ENCODE measurements at places on chromosomes 2 and 18.
A peak's percentile ranks its signal among the peaks of the same experiment; 100 is the strongest.

DNA sequence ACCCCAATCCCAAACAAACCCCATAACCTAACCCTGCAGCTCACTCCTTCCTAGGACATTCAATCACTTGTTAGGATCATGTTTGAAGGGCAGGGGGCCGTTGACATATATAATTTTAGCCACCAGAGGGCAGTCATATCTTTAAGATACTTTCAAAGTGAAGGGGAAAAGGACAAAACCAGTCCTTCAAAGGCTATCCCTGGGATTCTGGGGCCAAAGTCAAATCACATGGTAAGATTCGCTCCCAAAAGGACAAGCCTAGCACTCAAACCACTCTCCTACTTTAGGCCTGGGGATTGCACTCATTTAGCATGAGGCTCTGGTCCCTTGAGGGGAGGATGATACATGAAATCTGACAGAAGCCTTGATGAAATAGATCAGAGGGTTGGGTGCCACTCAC, 44.6 kb downstream of the HAUS1 start:
- H3K27me3 ChIP-seq: no peaks in the 10 kb centered on the region
- H3K36me3 ChIP-seq: no peaks in the 10 kb centered on the region
- no peak overlapping the region for H3K4me3 ChIP-seq
- peak; percentile 69 for DNase-seq
- no peaks in the 10 kb centered on the region for H3K4me1 ChIP-seq
- no peak overlapping the region for H3K27ac ChIP-seq

GRCh38 chr2:69163109-69163508, 150.1 kb downstream of the ANTXR1 start:
- no peaks in the 10 kb centered on the region for H3K27me3 ChIP-seq
- peaks cover 59% of the 10 kb centered on the region for H3K4me1 ChIP-seq
- H3K27ac ChIP-seq: peak overlapping the region; percentile 83

GRCh38 chr2:228559774-228560415, 378.4 kb upstream of the SPHKAP start:
- no peaks in the 10 kb centered on the region for H3K27me3 ChIP-seq
- H3K36me3 ChIP-seq: no peaks in the 10 kb centered on the region
- H3K27ac ChIP-seq: no peak overlapping the region
- no peak for DNase-seq

- no peak for DNase-seq
- no peaks in the 10 kb centered on the region for H3K27me3 ChIP-seq
- no peak overlapping the region for H3K4me3 ChIP-seq
- peaks cover 32% of the 10 kb centered on the region for H3K4me1 ChIP-seq
- H3K36me3 ChIP-seq: no peaks in the 10 kb centered on the region
Observed at GRCh38 chr2:144935191-144935590, 415.3 kb upstream of the ZEB2 start.

GRCh38 chr2:170974304-170974993, 45.4 kb downstream of the GORASP2 start:
- H3K27me3 ChIP-seq: no peaks in the 10 kb centered on the region
- H3K4me1 ChIP-seq: peaks cover 7% of the 10 kb centered on the region
- peak overlapping the region; percentile 77 for H3K4me3 ChIP-seq
- no peaks in the 10 kb centered on the region for H3K36me3 ChIP-seq
- no peak overlapping the region for H3K27ac ChIP-seq
- DNase-seq: no peak

- no peaks in the 10 kb centered on the region for H3K27me3 ChIP-seq
- peak overlapping the region; percentile 61 for H3K4me3 ChIP-seq
- H3K4me1 ChIP-seq: no peaks in the 10 kb centered on the region
- DNase-seq: no peak
Observed at GRCh38 chr2:131673400-131674173, 145.9 kb downstream of the CCDC74A start.

DNA sequence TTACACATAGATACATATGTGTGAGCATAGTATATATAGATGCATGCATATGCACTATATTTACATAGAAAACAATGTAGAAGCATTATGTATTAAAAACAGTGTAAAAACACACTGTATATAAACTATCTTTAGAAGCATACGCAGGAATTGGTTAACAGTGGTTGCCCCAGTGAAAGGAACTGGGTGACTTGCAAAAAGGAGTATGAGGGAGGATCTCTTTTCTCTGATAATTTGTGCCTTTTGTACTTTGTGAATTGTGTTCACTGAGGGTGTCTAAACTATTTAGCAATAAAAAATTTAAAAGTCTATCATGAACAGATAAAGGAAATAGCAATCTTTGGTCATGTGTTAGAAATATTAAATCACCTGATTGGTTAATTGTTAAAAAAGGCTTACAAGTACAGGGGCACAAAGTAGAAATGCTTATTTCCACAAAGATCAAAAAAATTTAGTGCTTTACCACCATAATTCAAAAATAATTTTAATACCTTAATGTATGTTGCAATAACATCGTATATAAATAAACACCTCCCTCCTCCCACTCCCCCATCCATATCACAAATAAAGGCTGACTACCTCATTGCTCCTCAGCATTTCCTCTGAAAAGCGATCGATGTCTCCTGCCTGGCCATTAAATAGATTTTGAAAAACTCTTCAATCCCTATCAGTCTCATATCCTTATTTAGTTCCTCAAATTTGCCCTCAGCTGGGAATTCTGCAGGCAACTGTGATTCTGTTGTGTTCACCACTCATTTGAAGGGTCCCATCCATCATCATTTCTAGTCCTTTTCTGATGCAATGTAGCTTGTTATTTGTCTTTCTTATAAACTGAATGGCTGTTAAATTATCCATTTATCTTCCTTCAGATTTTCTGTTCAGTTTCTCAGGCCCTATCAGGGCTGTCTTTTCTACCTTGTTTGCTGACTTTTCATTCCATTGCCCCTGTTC, 257.3 kb downstream of the AGPS start:
- no peaks in the 10 kb centered on the region for H3K27me3 ChIP-seq
- no peak overlapping the region for H3K27ac ChIP-seq
- no peaks in the 10 kb centered on the region for H3K36me3 ChIP-seq
- no peaks in the 10 kb centered on the region for H3K4me1 ChIP-seq
- no peak for DNase-seq

DNA sequence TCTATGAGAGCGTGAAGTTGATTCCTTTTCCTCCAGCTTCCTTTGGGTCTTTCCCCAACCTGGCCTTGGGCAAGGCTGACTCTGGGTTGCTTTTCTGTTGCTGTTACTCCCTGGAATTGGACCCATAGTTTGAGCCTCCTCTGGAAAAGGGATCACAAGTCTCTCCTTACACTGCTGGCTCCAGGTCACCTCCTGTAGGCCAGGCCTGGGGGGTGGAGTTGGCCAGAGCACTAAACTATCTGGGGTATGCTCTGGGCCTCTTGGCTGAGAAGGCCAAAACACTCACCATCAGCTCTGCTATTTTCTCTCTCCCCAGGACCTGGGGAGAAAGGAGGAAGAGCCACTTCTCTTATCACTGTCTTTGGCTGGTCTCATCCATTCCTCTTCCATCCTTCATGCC, 56.5 kb upstream of the NCOA1 start:
- no peaks in the 10 kb centered on the region for H3K27me3 ChIP-seq
- DNase-seq: no peak
- no peak overlapping the region for H3K27ac ChIP-seq
- no peaks in the 10 kb centered on the region for H3K36me3 ChIP-seq
- H3K4me1 ChIP-seq: no peaks in the 10 kb centered on the region
